ENCODE measurements at places on chromosomes 2 and 18.

- DNase-seq: no peak
Measured at GRCh38 chr2:60818272-60818671, 62.2 kb downstream of the PAPOLG start.

GRCh38 chr2:55887351-55887750 lies 36.2 kb downstream of the EFEMP1 start:
- DNase-seq: no peak

DNA sequence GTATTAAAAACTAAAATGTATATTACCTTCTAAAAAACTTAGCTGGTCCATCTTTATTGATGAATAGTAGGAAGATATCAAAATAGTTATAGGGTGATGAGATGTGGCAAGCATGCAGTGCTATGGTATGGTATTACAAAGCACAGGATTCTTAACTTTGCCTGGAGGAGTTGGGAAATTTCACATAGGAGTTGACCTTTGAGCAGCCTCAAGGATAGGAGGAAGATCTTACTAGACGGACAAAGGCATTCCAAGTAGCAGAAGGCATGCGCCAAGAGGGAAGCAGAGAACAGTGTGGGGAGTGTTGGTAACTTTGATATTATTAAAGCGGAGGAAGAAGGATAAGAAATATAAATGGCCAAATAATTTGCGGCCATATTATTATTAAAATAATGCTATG lies 60.0 kb downstream of the TTC21B start:
- no peak for DNase-seq

- no peak for DNase-seq
Measured at GRCh38 chr2:10039658-10040410, 3.5 kb upstream of the KLF11 start.

DNA sequence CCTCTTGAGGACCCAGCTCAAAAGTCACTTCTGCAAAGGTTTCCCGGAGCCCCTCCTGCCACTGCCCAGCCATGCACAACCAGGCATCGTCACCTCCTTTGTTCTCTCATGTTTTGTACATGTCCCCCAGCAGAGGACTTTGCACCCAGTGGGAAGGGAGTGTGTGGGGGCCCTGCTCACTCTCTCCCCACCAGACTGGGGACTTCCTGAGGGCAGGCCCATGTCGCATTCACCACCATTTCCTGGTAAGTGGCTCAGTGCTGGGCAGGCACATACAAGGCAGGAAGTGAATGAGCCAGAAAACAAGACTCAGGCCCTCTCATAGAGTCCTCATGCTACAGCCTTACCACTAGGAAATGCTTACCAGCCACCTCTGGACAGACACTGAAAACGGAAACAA lies 18.9 kb downstream of the MRPL35 start:
- no peak for DNase-seq

GRCh38 chr18:8854550-8854949 lies 149.2 kb downstream of the MTCL1 start:
- DNase-seq: no peak

DNA sequence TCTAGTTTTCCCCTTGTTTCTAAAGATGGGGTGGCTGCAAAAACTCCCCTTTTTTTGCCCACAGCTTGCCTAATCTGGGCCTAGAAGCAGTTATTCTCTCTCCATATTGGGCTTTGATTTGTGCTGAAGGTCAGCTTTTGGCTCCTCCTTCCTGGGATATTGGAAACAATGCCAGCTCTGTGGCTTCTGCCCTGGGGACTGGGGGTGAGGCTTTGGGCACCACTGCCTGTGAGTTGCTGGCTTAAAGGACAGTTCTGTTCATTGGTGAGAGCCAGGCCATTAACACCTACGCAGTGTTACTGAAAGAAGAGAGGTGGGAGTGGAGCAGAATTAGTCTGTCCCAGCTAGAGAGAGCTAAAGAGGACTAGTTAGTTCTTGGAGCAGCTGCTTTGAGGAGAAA lies 4.3 kb downstream of the UBXN2A start:
- peak; percentile 55 for DNase-seq

- peak; percentile 88 for DNase-seq
Measured at GRCh38 chr2:168278424-168278888, 31.1 kb upstream of the STK39 start.

DNA sequence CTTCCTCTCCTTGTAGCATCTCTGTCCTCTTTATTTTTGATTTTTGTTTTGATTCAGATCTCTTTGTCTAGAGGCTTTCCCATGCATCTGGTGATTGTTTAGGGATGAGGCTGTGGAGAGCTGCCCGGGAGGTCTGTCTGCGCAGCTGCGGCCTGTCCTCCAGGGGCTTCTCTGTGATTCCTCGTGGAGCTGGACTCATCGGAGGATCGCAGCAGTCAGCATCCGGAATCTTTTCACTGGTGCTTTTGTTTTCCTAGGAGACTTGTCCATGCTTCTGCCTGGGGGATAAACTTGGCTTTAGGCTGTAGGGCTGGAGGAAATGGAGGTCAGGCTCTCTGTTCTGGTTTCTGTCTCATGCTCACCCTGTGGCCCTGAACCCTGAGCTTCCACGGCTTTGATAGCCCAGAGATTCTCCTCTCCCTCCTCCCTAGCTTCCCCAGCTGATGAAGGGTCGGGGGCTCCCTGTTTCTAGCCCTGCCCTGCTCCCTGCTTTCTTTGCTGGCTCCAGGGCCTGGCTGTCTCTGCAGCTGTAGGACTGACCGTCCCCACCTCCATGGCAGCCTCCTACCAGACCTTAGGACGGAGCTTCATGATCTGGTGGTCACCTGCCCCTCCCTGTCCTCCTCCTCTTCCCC lies 35.5 kb downstream of the ZNF532 start:
- no peak for DNase-seq
